AML-193 (cell line): ENCODE measurements at places on chromosomes 6 and 20.

DNA sequence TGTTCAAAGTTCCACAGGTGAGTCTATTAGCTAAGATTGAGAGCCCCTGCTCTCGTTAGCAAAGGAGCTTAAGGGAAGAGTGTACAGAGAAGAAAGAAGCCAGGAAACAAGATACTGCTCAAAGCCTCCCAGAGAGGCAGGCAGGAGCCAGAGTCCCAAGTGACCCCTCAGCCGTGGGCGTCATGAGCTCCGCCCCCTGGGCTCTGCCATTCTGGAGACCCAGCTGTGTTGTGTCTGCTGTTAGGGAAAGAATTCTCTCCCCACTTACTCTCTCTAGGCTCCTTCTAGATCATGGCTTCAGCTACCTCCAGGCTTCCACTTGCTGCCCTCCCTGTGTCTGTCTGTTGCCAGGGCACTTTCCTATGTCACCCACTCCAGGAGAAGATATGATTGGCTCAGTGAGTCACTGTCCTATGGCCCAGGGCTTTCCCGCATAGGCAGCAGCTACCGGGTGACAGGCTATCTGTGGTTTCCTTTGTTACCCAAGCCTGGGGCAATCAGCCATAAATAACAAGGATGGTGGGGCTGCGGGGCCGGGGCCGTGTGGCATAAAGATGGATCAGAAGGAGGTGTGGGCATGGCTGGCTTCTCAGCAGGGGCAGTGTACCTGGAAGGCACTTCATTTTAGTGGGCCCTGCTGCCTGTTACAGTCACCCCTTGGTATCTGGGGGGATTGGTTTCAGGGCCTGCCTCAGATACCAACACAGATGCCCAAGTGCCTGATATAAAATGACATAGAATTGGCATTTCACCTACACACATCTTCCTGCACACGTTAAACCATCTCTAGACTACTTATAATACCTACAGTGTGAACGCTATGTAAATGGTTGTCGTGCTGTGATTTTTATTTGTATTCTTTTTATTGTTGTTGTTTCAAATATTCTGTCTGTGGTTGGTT, 118.9 kb downstream of the ARMC2 start:
- DNase-seq, result peak; percentile 98

DNA sequence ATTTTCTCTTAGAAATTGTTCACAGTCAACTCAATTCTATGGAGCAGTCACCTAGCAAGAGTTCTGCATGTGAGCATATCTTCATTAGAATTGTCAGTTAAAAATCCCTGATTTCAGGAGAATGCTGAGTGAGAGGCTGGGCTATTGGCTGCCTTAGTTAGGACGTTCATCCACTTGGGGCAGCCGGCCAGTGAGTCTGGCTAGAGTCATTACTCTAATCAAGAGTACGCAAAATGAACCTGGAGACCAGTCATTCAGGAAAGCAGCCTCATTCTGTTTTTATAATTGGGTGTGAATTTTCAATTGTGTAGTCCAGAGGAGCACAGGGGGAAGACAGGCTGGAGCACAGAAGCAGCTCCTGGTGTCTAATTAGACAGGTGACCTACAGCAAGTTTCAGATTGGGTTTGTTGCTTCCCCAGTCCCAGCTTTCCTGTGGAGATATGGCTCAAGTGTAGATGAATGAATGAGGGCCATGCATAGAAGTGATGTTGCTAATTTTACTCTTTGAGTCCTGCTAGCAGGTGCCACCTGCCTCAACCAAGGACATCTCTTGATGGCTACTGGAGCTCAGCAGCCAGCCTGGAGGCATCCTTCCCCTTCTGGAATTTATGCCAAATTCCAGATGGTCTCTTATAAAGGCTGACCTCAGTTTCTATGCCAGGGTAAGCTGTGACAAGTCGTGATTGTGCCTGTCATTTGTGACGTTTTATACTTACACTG, 265.7 kb downstream of the NKAIN2 start:
- no peak for DNase-seq

DNA sequence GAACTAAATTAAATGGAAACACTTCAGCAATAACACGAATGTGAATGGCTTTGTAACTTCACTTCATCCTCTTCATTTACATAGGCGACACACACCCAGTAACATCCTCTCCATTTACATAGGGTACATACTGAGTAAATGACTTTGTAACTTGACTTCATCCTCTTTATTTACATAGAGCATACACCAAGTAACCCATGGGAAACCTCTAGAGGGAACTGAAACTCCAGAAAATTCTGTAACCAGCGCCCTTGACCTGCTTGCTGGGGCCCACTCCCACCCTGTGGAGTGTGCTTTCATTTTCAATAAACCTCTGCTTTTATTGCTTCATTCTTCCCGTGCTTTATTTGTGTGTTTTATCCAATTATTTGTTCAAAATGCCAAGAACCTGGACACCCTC, 81.6 kb upstream of the OPRM1 start:
- no peak for DNase-seq

- no peak for DNase-seq
Measured at GRCh38 chr6:145819994-145820393, 5.4 kb upstream of the FBXO30 start.

GRCh38 chr20:36998652-36999051, 47.1 kb upstream of the SAMHD1 start:
- no peak for DNase-seq

- no peak for DNase-seq
Measured at GRCh38 chr6:34084591-34085290, 61.1 kb downstream of the GRM4 start.

GRCh38 chr6:24004062-24004461, 122.0 kb upstream of the NRSN1 start:
- no peak for DNase-seq

GRCh38 chr6:90465686-90466085, 121.2 kb downstream of the MAP3K7 start:
- DNase-seq, result no peak

DNA sequence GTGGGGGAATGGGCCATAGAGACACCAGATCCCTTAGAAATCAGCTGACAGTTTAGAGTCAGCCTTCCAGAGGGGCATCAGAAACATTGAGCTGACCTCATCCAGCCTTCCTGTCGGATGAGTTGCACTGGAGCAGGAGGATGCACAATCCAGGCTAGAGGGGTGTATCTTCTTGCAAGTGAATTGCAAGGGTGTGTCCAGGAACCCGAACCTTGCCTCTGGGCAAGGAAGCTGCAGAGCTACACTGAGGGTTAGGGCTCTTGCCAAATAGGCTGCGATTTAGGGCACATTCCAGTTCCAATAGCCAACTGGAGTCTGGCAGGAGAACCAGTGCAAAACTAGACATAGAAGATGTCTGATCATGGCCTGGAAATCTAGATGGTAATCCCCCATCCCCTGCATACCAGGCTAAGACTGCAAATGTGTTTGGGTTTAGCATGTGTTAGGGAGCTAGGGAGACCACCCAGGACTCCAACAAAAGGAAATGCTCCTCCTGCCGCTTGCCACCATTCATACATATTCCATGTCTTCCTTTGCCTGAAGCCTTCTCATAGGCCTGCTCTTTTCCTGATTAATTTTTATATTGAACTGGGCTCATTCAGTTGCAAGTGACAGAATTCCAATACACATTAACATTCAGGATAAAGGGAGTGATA, 6.3 kb upstream of the UTRN start:
- no peak for DNase-seq

- DNase-seq, result peak; percentile 84
Measured at GRCh38 chr6:2749969-2750600, 637 bp downstream of the MYLK4 start.

DNA sequence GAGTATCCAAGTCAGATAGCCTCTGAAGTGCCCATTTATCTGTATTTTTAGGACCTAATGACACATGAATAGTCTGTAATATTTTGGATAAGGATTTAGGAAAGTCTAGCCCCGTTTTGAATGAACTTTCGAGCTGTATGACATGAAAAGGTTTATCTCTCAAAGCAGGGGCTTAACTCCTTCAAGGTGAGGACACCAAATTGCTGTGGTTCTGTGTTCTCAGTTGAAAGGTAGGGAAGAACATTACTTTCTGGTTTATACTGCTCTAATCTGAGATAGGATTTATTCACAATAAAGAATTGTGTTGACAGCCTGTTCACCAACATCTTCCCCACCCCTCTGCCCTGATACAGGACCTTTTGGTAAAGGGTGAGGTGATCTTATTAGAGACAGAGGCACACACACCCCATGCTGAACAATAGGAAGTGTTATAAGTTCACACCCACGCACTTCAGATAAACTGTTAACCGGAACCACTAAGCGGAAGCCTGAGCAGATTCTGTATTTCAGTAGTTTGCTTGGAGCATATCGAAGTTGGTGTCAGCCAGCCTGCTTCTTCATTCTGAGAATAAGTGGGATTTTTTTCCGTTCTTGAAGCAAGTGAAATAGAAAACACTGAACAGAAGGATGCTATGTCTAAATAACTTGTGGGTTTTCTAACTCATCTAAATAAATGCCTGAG, 223.3 kb downstream of the TMEM242 start:
- no peak for DNase-seq

- peak; percentile 70 for DNase-seq
Measured at GRCh38 chr6:41705996-41706835, 29.2 kb downstream of the TFEB start.

GRCh38 chr6:153465050-153465449, 334.0 kb upstream of the RGS17 start:
- DNase-seq, result no peak

DNA sequence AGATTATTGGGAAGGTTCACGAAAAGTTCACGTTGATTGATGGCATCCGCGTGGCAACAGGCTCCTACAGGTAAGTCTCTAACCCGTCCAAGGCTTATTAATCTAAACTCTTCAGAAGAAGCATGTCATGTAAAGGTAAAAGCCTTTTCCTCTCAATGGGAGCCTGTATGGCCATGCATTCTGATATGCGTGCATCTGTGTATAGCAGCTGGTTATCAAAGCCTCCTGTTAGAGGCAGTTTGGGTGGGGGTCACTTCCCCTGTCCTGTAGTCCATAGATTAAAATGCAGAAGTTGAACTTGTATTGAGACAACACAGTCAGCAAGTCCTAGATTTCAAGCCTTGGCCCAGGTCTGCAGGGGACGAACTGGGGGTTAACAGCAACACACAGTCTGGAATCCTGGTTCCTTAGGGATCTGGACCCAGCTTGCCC, 14.2 kb upstream of the DHX35 start:
- no peak for DNase-seq

- no peak for DNase-seq
Measured at GRCh38 chr6:166575205-166575604, 11.3 kb downstream of the RAMACL start.

DNA sequence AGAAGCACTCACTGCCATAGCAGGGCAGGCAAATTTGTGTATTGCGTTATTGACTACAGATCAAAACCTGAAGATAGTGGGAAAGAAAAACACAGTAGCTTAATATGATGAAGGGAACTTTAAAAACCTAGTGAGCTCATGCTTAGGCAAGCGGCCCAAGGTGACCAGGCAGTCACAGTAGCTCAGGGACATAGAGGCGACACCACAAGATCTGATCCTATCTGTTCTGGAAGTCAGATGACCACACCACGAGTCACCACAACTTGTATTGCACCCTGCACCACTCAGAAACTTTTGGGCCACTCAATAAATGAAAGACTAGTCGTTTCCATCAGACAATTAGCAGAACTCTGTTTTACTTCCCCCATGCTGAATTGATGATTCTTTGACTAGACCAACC, 4.9 kb downstream of the CLIC5 start:
- DNase-seq, result no peak

DNA sequence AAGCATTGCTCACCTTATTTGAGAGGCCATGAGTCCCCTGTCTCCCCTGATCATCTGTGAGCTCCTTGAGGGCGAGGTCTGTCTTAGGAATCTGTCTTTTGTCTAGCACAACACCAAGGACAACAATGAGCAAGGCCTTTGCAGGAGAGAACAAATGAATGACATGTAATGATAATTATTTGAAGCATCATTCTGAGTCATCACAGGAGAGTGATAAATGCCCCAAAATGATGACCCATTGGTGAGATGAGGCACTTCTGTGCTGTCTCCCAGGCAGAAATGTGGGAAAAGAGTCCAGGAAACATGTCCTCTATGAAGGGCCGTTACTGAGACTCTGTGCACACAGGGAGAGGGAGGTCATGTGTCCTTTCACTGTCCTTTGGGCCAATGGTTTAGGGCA, 105.2 kb upstream of the LRFN2 start:
- no peak for DNase-seq

DNA sequence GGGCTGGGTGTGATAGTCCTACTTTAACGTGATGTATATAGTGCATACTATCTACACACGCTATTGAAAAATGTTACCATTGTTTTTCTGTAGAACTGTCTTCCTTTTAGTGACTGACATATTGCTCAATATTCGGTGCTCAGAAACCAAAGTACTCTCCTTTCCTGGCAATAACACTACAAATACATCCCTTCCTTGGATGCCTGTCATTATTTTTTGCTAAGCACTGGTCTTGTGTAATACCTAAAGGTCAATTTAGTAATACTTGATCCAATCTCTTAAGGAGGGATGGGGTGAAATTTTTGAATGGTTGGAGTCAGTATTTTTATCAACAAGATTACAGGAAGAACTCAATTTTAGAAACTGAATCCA, 23.9 kb downstream of the CNR1 start:
- no peak for DNase-seq

- DNase-seq, result no peak
Measured at GRCh38 chr20:33097001-33097400, 17.6 kb downstream of the BPIFB4 start.

DNA sequence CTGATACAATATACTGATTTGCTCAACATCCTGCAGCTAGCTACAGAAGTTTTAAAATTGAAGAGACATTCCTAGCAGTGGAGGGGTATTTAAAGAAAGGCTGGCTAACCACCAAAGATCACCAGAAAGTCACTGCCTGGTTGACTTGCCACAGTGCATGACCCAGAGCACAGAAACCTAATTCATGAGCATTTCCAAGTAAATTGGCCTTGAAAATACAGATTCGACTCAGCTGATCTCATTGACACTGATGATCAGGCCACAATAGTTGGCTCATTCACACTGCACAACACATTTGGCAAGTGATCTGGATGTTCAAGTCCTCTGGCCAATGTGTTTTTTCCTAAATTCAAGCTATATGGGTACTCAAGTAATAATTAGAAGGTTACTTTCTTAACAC, 13.3 kb upstream of the TDRD6 start:
- DNase-seq, result no peak

DNA sequence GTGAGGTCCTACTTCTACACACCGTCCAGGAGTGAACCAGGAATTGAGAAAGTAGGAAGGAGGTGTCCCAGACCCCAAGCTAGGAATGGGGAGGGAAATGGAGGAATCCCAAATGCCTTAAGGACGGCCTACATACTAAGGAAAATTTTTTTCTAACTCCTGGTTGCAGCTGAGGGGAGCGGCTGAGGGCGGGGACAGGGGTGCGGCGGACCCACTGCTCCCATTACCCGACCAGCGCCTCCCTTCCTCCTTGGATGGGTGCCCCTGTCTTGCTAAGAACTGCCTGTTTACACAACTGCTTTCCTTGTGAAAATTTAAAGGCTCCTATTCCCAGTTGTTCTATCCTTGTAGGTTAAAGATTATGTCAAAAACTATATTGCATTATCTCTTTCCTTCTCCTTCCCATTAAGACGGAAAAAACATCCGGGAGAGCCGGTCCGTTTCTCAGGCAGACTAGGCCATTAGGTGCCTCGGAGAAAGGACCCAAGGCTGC, 699 bp upstream of the HSPA1B start:
- no peak for DNase-seq

- no peak for DNase-seq
Measured at GRCh38 chr6:167726043-167726621, 100.6 kb upstream of the AFDN start.
